Panc1 (cell line): ENCODE measurements at places on chromosomes 4 and X. TPM values are rescaled to one million over a fixed set of nuclear protein-coding genes. Genes with fewer than 3 reads are reported as not detected.

DNA sequence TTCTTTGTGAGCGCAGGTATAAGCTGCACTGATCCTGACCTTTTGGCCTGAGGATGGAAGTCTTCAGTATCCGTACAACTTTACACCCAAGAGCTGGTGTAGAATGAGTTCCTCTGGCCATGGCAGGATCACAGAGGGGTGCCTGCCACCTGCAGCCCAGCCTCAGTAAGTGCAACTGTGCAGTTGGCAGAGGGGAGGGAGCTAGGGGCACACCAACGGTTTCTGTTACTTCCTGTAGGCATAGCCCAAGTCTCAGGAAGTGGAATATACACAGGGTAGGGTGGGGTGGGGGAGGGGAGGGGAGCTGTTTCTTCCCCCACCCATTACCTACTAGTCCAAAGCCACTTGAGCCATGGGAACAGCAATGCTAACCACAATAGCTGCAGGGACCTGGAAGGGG, 85.4 kb upstream of the GBA3 start:
- DNase-seq = no peak

The CCDC110 gene
- 0.05 TPM for total RNA-seq

DNA sequence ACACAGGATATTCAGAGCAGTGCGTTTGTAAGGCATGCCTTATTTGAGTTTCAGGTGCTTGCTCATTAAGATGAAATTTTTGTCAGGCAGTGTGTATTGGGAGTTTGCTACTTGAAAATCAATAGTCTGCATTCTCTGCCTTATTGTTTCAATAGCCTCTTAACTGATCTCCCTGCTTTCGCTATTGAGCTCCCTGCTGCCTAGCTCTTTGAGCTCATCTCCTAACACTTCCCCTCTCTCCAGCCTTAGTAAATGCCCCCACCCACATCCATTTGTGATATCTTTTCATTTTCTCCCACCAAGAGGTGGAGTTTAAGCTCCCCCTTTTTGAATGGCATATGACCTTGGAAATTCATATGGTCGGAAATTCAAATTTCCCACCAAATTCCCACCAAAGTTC, 256.6 kb downstream of the IL1RAPL1 start:
- no peak for DNase-seq

GRCh38 chr4:39369301-39369700, 3.1 kb upstream of the RFC1 start:
- no peak for DNase-seq

GRCh38 chrX:29024871-29025270, 437.6 kb downstream of the IL1RAPL1 start:
- DNase-seq = no peak

The PNMA6E gene
- total RNA-seq = not detected

- no peak for DNase-seq
Observed at GRCh38 chr4:127501103-127501502, 131.7 kb upstream of the INTU start.

DNA sequence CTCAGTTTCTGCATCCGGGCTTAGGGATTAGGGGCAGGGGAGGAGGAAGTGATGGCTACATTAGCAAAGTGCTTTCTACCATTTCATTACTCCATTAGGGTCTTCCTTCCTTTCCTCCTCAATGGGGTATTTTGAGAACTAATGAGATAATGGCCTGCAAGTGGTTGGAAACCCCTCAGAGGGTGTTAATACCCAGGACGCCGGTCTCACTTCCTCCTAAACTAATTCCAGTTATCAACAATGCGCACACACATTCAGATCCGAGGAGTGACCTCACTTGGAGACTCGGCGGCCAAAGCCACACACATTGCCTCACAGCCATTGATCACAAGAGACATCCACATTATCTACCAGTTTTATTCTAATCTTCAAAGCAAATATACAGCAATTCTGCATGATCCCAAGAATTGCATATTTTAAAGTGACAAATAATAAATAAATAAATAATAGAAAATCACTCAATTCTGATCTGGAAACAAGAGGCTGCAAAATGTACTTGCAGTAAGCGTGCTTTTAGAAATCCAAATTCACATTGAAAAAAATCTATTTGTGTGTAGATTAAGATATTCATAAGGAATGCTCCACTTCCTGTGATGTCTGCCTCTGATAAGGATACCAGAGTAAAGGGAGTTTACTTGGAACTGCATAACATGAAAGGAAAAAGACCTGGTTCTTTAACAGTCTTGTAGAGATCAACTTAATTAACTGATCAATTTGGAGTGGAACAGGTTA, 329.1 kb downstream of the FBXW7 start:
- DNase-seq = no peak

The SMIM10 gene
- 7.2 TPM for total RNA-seq

The ABCG2 gene
- total RNA-seq = 63.3 TPM

DNA sequence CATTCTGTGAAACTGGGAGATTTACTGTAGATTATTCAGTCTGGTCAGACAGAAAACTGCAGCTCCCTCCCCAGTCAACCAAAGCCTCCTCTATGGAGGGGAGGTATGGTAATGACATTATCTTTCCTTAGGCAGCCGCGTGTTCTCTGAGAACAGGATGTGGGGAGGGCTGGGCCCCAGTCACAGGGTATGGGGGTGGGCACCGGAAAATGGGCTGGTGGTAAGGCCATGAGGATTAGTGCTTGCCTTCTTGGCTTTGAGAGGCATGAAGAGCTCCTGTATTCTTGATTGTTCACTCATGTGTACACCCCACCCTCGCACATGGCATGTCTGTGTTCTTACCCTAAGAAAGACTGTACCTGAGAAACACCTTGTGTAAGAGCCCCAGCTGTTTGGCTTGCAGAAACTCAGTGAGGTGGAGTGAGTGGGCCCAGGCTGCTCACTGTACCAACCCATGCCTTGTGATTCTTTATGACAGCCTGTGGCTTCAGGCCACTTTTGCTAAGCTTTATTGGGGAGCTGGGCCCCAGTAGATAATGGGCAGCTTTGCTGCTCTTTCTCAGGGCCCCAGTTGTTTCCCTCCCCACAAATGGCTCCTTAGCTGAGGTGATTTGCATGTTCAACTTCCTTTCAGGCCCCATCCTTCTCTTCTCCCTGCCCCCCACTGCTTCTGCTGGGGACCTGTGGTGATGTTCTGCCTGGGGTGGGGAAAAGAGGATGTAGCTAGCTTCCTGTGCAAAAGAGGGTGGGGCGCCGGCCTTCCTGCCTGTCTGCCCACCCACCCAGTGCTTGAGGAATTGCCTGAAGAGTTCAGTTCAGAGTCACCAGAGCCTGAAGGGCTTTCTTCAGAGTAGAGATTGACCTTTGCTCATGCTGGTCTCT, 30.7 kb downstream of the MSN start:
- DNase-seq = no peak

- no peak for DNase-seq
Observed at GRCh38 chr4:183554878-183555585, 50.2 kb downstream of the ING2 start.

The UCHL1 gene
- 0.74 TPM for total RNA-seq

- DNase-seq = no peak
Observed at GRCh38 chr4:6892190-6892908, 17.3 kb upstream of the TBC1D14 start.

DNA sequence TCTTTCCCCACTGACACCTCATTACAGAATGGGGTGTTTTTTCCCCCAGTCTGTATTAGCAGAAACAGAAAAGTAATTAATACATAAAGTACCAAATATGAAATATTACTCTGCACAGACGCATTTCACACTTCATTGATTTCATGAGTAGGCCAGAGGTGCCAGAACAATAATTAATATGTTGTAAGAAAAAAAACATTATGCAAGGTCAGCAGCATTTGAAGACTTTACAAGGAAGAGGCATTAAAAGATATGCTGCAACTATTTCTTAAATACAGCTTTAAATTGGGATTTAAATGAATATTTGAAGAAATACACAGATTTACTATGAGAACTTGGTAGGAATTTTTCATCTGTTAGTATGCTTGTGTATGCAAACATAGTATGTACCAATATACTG, 37.7 kb downstream of the NAA11 start:
- no peak for DNase-seq

DNA sequence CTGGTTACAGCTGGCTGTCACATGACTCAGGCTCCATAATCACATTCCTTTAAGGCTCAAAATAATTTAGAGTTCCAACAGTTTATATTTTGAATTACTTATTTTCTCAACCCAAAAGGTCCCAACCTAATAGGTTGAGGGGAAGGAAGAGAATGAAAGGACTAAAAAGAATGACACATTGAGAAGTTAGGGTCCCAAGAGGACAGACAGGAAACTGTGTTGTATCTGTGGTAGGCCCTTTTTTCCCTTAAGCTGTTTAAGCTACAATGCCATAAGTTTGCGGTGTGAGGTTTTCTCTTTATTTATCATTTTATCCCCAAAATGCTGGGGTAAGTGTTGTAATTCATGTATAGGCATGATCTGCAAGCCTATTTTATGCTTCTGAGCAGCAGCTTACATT, 290.2 kb downstream of the ZNF674 start:
- no peak for DNase-seq

GRCh38 chr4:120007191-120007871, 59.3 kb downstream of the MAD2L1 start:
- no peak for DNase-seq

- no peak for DNase-seq
Observed at GRCh38 chrX:1657367-1658070, 42.7 kb downstream of the ASMT start.

GRCh38 chrX:42463706-42464490, 314.1 kb downstream of the PPP1R2C start:
- DNase-seq = no peak

- no peak for DNase-seq
Observed at GRCh38 chr4:35087218-35087617, 1157.1 kb downstream of the ARAP2 start.

DNA sequence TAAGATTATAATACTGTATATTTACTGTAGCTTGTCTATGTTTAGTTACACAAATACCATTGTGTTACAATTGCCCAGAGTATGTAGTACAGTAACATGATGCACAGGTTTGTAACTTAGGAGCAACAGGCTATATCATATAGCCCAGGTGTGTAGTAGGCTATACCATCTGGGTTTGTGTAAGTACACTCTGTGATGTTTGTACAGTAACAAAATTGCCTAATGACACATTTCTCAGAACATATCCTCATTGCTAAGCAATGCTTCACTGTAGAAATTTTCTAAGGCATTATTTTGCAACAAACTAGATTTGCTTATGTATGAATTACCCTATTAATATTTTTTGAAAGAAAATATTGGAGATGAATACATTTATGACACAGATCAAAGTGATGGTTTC, 1390.9 kb downstream of the C4orf33 start:
- no peak for DNase-seq

The PAGE2B gene
- not detected for total RNA-seq

GRCh38 chr4:121597346-121597934, 99.3 kb downstream of the ANXA5 start:
- no peak for DNase-seq

The SLC49A3 gene
- total RNA-seq = 0.62 TPM

DNA sequence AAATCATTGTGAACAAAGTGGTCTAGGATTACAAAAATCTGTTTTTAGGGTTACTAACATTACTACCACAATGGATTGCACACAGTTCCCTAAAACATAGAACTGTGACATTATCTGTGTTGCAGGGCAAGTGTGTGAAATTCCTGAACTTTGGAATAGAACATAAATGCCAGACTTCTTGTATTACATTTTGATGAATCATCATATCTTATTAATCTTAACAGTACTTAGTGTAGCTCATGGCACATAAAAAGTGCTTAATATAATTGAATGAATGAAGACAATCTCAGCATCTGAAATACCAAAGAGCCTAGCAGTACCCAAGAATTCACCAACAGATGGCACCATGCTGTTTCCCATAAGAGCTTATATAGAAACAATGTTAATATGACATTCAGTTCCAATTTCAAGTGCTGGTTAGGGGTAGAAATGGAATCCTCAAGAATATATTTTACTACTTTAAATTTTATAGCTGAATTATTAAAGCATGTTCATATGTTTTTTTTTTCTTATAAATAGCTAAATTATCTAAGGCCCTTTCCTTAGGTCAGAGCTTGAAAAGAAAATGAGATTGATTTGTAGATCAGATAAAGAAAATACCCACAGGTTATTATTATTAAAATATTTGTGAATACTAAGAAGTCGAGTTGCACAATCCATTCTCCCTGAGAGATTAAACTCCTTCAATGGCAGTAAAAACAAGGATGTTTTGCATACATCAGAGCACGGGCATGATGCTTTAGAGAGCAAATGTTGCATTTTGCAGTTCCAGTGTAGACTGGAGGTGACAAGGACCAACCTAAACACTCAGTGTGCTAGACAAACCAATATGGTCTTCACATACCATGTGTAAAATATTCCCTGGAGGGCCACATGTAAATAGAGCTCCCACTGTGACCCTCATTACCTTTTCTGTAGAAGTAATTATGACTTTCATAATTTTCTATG, 25.7 kb upstream of the SHISA3 start:
- DNase-seq = peak; percentile 13

DNA sequence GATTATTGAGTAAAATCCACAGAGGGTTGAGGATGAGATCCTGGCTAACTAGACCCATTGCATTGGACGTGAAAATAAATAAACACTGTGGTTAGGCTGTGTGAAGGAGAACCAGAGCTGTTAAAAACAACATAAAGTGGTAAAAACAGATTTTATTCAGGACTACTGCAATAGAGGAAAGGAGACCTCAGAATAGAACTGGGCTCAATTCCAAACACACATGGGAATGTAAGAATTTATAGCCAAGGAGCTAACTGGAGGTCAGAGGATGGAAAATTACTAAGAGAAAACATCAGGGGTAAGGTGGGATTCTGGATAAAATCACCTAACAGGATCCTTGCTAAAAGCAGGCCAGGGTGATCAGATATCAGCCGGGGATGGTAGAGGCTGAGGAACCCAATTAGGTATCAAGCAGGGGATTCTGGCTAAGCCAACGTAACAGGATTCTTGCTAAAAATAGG, 112.4 kb downstream of the RNF150 start:
- no peak for DNase-seq

The RGN gene
- 3.4 TPM for total RNA-seq

The SHROOM2 gene
- 0.72 TPM for total RNA-seq

DNA sequence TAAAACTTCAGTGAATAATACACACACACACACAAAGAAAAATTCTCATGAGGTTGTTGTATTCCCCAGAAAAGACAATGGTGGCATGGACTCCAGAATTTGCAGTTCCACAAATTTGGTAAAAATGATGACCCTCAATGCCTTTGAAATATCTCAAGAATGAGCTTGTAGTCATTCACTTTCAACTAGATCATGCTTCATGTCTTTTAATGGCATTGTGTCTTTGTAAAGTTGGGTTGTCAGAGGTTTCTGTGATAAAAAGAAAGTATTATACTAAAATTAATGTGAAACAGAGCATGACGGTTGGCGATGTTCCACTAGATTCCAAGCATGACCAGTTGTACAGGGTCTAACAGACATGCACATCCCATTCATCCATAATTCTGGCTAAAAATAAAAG, 685.0 kb upstream of the FRG1 start:
- DNase-seq = no peak

- DNase-seq = no peak
Observed at GRCh38 chr4:56941403-56941802, 33.7 kb downstream of the REST start.

- DNase-seq = no peak
Observed at GRCh38 chr4:103098756-103099440, 736 bp downstream of the BDH2 start.
